IPS DF 6.9 (cell line): ENCODE measurements at places on chromosomes 3 and 15.

- H3K27ac ChIP-seq = no peak overlapping the region
- no peak for DNase-seq
- no peaks in the 10 kb centered on the region for H3K36me3 ChIP-seq
- no peaks in the 10 kb centered on the region for H3K4me1 ChIP-seq
- H3K4me3 ChIP-seq = no peak overlapping the region
- H3K27me3 ChIP-seq = no peaks in the 10 kb centered on the region
These were observed 63.6 kb upstream of the ARL8B start for GRCh38 chr3:5058471-5058951.

DNA sequence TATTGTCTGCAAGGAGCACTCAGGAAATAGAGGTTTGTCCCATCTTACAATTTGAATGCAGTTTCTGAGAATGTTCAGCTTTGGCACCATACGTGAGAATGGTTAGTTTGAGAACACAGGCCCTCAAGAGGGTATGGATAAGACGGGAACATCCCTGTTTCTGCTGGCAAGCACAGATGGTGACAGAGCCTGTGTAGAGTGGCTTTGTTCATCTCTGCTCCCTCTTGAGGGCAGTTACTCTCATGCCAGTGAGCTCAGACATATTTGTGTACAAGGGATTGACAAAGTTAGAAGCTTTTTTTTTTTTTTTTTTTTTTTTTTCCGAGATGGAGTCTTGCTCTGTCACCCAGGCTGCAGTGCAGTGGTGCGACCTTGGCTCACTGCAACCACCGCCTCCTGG is 71.5 kb upstream of the FILIP1L start:
- DNase-seq = no peak
- H3K4me3 ChIP-seq = no peak overlapping the region
- H3K36me3 ChIP-seq = no peaks in the 10 kb centered on the region

- H3K36me3 ChIP-seq = no peaks in the 10 kb centered on the region
- H3K4me3 ChIP-seq = no peak overlapping the region
- no peaks in the 10 kb centered on the region for H3K4me1 ChIP-seq
- no peak for DNase-seq
- H3K27me3 ChIP-seq = no peaks in the 10 kb centered on the region
These were observed 7.5 kb upstream of the ALDH1L1 start for GRCh38 chr3:126187920-126188319.

- H3K27me3 ChIP-seq = no peaks in the 10 kb centered on the region
- peaks cover 2% of the 10 kb centered on the region; the same call in 1 of the 2 replicates for H3K36me3 ChIP-seq
- peaks cover 11% of the 10 kb centered on the region for H3K4me1 ChIP-seq
- H3K4me3 ChIP-seq = no peak overlapping the region
- no peak for DNase-seq
These were observed 13.0 kb upstream of the TMEM115 start for GRCh38 chr3:50372349-50372748.

- H3K27me3 ChIP-seq = no peaks in the 10 kb centered on the region
- H3K36me3 ChIP-seq = peaks cover 4% of the 10 kb centered on the region; the same call in 1 of the 2 replicates
- H3K27ac ChIP-seq = no peak overlapping the region
- no peaks in the 10 kb centered on the region for H3K4me1 ChIP-seq
- DNase-seq = no peak
These were observed 35.5 kb upstream of the HCLS1 start for GRCh38 chr3:121696186-121696585.

DNA sequence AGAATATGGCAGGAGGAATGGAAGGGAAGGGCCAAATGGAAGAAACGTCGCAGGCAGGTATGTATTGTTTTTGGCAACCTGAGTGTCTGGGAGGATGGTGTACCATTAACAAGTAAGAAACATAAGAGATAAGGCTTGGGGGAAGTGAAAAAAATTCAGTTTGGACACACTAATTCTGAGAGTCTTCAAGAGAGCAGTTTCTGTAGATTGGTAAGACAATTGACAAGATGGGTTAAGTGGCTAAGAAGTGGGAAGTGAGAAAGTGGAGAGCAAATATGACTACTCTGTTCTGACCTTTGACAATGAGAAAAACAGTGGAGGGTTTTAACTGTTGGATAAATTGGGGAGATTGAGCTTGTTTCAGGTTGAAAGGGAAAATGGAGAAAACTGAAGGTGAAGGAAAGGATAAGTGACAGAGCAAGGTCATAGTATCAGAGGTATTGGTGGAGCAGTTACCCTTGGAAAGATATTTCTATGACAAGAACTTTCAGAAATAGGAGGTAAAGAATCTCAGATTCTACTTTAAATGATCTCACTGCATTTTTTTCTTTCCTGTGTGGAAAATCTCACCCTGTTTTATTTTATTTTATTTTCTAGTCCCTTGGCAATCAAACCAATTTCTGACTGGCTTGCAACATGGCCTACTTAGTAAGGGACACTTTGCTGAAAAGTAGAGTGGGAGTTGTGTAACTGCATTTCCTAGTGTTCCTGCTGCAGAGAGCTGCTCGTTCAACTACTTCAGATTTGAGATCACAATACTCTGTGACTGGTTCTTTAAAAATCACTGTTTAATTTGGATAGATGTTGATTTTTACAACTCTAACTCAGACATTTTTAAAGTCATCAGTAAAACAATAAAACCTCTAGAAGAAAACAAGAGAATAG is 23.1 kb upstream of the GABPB1 start:
- no peaks in the 10 kb centered on the region for H3K36me3 ChIP-seq
- H3K27ac ChIP-seq = no peak overlapping the region
- no peak overlapping the region for H3K4me3 ChIP-seq
- no peak for DNase-seq
- no peaks in the 10 kb centered on the region for H3K27me3 ChIP-seq

DNA sequence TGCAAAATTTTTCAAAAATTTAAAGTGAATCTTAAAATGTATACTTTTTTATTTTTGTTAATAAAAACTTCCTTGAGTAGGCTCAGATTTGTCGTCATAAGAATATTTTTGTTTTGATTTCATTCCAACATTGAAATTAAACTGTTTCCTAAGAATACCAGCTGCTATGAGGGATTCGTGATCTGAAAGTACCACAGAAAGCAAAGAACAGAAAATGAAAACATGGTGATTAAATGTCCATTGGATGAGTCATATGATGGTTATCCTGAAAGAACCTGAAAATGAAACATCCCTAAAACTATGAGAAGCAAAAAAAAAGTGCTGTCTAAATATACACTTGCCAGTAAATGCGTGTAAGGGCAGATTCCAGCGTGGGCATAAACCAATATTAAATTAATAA is 143.8 kb downstream of the GMNC start:
- no peak for DNase-seq
- no peaks in the 10 kb centered on the region for H3K4me1 ChIP-seq
- no peak overlapping the region for H3K4me3 ChIP-seq
- H3K27me3 ChIP-seq = no peaks in the 10 kb centered on the region
- H3K27ac ChIP-seq = no peak overlapping the region

GRCh38 chr3:18787441-18787840 is 360.9 kb upstream of the KCNH8 start:
- no peaks in the 10 kb centered on the region for H3K36me3 ChIP-seq
- H3K27me3 ChIP-seq = no peaks in the 10 kb centered on the region
- no peak for DNase-seq
- no peak overlapping the region for H3K27ac ChIP-seq
- no peak overlapping the region for H3K4me3 ChIP-seq
- no peaks in the 10 kb centered on the region for H3K4me1 ChIP-seq

GRCh38 chr3:117938974-117939373 is 1095.7 kb downstream of the IGSF11 start:
- H3K36me3 ChIP-seq = no peaks in the 10 kb centered on the region
- no peak overlapping the region for H3K27ac ChIP-seq
- no peak overlapping the region for H3K4me3 ChIP-seq
- H3K27me3 ChIP-seq = no peaks in the 10 kb centered on the region

DNA sequence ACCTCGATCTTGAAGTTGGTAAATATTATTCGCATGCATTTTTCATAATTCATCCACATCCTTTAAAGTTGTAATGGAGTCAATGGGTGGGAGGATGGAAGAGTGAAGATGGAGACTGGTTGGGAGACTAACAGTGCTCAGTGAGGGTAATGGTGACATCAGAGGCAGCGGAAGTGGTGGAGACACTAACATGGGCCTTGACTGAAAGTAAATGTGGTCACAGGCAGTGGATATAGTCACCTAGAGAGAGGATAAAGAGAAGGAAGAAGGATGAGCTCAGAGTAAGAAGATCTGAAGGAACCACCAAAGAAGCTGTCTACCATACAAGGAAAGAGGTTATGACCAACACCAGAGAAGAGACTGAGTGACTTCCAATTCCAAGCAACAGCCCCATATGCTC is 281.6 kb upstream of the STT3B start:
- H3K4me3 ChIP-seq = no peak overlapping the region
- no peaks in the 10 kb centered on the region for H3K36me3 ChIP-seq
- no peak for DNase-seq
- no peaks in the 10 kb centered on the region for H3K27me3 ChIP-seq

GRCh38 chr15:77642793-77643430 is 10.2 kb upstream of the LINGO1 start:
- H3K4me1 ChIP-seq = no peaks in the 10 kb centered on the region
- no peaks in the 10 kb centered on the region for H3K27me3 ChIP-seq
- no peak overlapping the region for H3K27ac ChIP-seq
- H3K36me3 ChIP-seq = no peaks in the 10 kb centered on the region
- DNase-seq = no peak
- no peak overlapping the region for H3K4me3 ChIP-seq

GRCh38 chr3:21839176-21839575 is 88.2 kb upstream of the ZNF385D start:
- no peak overlapping the region for H3K4me3 ChIP-seq
- H3K4me1 ChIP-seq = no peaks in the 10 kb centered on the region
- DNase-seq = no peak
- no peaks in the 10 kb centered on the region for H3K27me3 ChIP-seq

GRCh38 chr3:141184430-141184829 is 47.2 kb upstream of the PXYLP1 start:
- H3K36me3 ChIP-seq = no peaks in the 10 kb centered on the region
- H3K4me1 ChIP-seq = no peaks in the 10 kb centered on the region
- H3K4me3 ChIP-seq = no peak overlapping the region
- no peaks in the 10 kb centered on the region for H3K27me3 ChIP-seq
- H3K27ac ChIP-seq = no peak overlapping the region

DNA sequence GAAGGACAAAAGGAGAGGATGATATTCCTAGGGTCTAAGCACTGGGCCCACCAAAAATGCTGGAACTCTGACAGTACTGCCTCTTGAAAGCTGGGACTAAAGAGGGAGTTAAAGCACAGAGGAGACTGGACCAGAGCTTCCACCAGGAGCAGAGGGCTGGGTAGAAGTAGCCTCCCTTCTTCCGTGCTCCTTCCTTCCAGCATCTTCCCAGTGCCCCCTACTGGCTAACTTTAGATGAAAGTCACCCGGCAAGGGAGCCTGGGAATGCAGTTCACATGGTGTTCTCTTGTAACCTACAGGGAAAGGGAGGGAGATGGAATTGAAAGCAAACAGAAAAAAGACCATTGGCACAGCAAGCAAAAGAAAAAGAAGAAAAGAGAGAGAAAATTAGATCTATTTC is 106.1 kb upstream of the COL8A1 start:
- H3K4me3 ChIP-seq = no peak overlapping the region
- no peaks in the 10 kb centered on the region; the same call in 1 of the 2 replicates for H3K4me1 ChIP-seq
- H3K27me3 ChIP-seq = no peaks in the 10 kb centered on the region
- H3K27ac ChIP-seq = no peak overlapping the region

DNA sequence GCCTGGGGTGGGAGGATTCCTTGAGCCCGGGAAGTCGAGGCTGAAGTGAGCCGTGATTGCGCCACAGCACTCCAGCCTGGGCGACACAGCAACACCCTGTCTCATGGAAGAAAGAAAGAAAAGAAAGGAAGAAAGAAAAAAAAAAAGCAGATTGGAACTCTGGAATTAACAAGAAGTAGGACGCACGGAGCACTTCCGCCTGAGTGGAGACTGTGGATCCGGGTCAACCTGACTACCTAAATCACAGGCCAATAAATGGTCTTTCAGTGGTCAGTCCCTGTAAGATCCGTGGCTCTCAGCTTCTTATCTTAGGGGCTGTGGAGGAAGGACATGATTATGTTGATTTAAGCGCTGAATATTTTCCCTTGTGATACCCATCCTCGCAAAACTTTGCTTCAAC is 2.4 kb upstream of the PPARG start:
- H3K4me3 ChIP-seq = no peak overlapping the region
- H3K27me3 ChIP-seq = peaks cover 21% of the 10 kb centered on the region
- H3K36me3 ChIP-seq = no peaks in the 10 kb centered on the region
- H3K27ac ChIP-seq = no peak overlapping the region
- no peaks in the 10 kb centered on the region for H3K4me1 ChIP-seq
- no peak for DNase-seq

DNA sequence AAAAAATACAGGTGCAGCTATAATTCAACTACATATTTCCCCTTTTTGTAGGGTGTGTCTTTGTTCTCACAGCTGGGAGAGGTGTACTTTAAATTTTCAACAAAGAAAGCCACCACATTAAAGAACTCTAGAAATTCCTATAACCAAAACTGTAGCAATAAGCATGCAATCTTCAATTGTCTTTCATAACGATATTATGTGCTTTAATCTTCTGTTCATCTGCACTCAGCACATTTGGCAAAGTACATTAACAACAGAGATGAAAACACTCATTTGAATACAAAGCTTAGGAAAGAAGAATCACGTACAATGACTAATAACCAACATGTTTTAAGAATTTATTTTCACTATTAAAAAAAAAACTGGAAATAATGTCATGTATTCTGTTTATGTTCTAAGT is 1025.8 kb downstream of the ROBO1 start:
- no peaks in the 10 kb centered on the region for H3K36me3 ChIP-seq
- no peak for DNase-seq
- H3K27ac ChIP-seq = no peak overlapping the region
- H3K27me3 ChIP-seq = no peaks in the 10 kb centered on the region
- no peaks in the 10 kb centered on the region for H3K4me1 ChIP-seq

- no peaks in the 10 kb centered on the region for H3K36me3 ChIP-seq
- H3K4me3 ChIP-seq = no peak overlapping the region
- H3K4me1 ChIP-seq = no peaks in the 10 kb centered on the region
- no peak overlapping the region for H3K27ac ChIP-seq
- no peak for DNase-seq
These were observed 35.0 kb upstream of the COLQ start for GRCh38 chr3:15556512-15556911.

- H3K36me3 ChIP-seq = no peaks in the 10 kb centered on the region
- H3K27ac ChIP-seq = no peak overlapping the region
- H3K4me3 ChIP-seq = no peak overlapping the region
These were observed 463.3 kb downstream of the MAGI1 start for GRCh38 chr3:65575376-65575840.

GRCh38 chr3:4880850-4881249 is 98.4 kb upstream of the BHLHE40 start:
- no peak overlapping the region for H3K27ac ChIP-seq
- H3K27me3 ChIP-seq = no peaks in the 10 kb centered on the region
- H3K4me1 ChIP-seq = no peaks in the 10 kb centered on the region
